Activated naive CD4-positive, alpha-beta T cell treated with anti-CD3 and anti-CD28 coated beads for 36 hours (primary cell): ENCODE measurements at places on chromosomes 2 and 18.

GRCh38 chr2:64720535-64721319 is 67.0 kb upstream of the SERTAD2 start:
- DNase-seq, result no peak

DNA sequence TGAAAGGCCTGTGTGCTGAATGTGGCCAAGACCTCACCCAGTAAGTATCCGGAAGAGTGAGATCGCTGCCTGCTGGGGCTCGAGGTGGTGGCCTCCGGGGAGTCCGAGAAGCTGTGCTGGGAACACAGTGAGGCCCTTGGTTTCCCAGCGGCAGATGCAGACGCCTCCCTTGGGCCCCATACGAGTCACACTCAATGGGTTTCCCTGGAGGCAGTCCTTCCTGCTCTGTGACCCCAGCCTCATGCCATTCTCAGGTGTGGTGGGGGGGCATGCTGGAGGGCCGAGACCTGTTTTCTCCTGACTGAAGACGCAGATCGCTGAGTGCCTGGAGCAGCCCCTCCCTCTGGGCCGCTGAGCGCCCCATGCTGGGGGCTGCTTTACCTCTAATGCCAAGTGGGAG is 15.7 kb downstream of the CTDP1 start:
- no peak for DNase-seq

- peak; percentile 50 for DNase-seq
Observed at GRCh38 chr2:134287323-134287722, 33.5 kb downstream of the MGAT5 start.

GRCh38 chr2:241312082-241312481 is 3.4 kb downstream of the HDLBP start:
- DNase-seq, result no peak

DNA sequence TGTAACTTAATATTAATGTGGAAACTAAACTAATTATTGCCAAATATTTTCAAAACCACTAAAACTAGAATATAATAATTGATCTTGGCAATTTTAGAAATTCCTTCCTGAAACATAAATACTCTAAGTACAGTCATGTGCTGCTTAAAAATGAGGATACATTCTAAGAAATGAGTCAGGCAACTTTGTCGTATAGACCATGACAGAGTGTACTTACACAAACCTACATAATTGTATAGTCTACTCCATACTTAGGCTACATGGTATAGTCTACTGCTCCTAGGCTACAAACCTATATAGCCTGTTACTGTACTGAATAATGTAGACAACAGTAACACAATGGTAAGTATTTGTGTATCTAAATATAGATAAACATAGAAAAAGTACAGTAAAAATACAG is 27.6 kb downstream of the FEZ2 start:
- no peak for DNase-seq

- DNase-seq, result no peak
Observed at GRCh38 chr2:137444970-137445369, 519.3 kb upstream of the HNMT start.

DNA sequence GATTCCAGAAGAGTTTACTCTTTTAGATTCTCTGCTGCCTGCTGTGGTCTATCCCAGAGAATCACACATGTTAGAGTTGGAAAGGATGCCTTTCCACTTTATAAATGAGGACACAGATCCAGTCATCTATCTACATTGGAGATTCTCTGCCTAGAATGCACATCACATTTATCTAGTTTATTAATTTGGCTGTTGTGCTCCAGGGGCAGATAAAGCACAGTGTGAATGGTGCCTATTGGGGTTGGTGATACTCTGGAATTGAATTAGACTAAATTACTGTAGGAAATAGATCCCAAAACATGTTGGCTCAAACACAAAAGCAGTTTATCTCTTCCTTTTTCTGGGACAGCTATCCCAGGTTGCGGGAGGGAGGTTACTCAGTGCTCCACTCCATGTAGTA is 14.9 kb downstream of the SIX2 start:
- no peak for DNase-seq

GRCh38 chr2:64727843-64728463 is 74.2 kb upstream of the SERTAD2 start:
- no peak for DNase-seq

GRCh38 chr2:216463148-216463547 is 35.5 kb upstream of the RPL37A start:
- DNase-seq, result no peak

GRCh38 chr2:24945907-24946306 is 25.8 kb downstream of the DNAJC27 start:
- DNase-seq, result no peak

GRCh38 chr2:198063242-198063641 is 258.8 kb downstream of the PLCL1 start:
- no peak for DNase-seq

- no peak for DNase-seq
Observed at GRCh38 chr2:45131587-45131986, 122.3 kb upstream of the SIX2 start.

DNA sequence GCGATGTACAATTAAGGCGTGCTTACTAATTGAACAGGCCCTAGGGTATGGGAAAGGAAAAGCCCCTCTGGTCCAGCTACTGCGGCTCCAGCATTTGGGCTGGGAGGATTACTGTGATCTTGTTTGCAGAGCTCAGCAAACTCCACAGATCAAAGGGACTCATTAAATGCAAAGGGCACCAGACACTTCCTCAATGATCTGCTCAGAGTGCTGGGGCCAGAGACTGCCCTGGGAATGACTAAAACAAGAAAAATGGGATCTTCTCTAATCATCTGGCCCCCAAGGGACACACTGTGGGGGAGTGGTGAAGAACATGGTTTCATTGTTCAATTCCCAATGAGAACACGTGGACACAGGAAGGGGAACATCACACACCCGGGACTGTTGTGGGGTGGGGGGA is 85.0 kb downstream of the MARCHF4 start:
- no peak for DNase-seq

- DNase-seq, result no peak
Observed at GRCh38 chr18:36717422-36718110, 111.2 kb downstream of the TPGS2 start.

GRCh38 chr2:33073018-33073417 is 126.3 kb downstream of the LTBP1 start:
- no peak for DNase-seq

GRCh38 chr2:187655001-187655400 is 100.8 kb upstream of the TFPI start:
- DNase-seq, result no peak

GRCh38 chr2:202140522-202141252 is 67.6 kb downstream of the KIAA2012 start:
- no peak for DNase-seq

- no peak for DNase-seq
Observed at GRCh38 chr18:58100154-58100553, 56.1 kb downstream of the NEDD4L start.

DNA sequence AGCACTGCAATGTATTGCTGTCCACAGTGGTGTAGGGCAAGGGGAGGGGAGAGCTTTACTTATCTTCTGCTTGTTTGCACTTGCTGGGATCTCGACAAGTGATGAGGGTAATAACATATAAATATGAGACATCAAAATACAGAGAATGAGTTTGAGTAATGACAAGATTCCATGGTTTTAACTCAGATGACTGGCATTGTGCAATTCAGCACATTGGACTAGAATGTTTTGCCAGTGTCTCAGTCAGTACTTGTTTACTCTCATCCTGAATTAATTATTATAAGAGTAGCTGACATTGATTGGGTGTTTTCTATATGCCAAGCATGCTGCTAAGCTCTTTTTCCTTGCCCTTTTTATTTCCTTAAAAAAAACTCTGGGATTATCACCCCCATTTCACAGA is 306.7 kb upstream of the MMADHC start:
- DNase-seq, result no peak

DNA sequence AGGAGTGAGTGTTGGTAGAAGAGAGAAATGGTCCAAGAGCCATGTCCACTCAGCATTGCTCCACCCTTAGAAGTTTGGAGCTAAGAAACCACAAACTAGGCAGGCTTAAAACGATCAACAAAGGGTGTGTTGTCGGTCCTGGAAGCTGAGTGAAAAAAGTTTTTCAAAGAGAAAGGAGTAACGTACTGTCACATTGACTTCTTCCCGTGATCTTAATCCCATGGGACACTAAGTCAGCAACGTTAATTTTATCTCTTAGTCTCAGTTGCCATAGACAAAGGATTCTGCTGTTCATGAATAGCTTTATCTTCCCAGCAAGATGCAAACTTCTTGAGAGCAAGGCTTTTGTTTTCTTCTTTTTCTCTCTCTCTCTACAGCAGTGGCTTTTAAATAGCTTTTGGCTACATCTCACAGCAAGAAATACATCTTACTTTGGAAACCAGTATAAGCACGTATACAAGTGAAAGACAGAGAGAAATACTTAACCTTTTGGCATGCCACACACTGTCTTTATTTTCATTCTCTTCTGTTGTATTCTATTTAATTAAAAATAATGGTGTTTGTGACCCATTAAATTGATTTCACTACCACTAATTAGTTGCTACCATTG is 377.4 kb downstream of the TGIF1 start:
- DNase-seq, result no peak

DNA sequence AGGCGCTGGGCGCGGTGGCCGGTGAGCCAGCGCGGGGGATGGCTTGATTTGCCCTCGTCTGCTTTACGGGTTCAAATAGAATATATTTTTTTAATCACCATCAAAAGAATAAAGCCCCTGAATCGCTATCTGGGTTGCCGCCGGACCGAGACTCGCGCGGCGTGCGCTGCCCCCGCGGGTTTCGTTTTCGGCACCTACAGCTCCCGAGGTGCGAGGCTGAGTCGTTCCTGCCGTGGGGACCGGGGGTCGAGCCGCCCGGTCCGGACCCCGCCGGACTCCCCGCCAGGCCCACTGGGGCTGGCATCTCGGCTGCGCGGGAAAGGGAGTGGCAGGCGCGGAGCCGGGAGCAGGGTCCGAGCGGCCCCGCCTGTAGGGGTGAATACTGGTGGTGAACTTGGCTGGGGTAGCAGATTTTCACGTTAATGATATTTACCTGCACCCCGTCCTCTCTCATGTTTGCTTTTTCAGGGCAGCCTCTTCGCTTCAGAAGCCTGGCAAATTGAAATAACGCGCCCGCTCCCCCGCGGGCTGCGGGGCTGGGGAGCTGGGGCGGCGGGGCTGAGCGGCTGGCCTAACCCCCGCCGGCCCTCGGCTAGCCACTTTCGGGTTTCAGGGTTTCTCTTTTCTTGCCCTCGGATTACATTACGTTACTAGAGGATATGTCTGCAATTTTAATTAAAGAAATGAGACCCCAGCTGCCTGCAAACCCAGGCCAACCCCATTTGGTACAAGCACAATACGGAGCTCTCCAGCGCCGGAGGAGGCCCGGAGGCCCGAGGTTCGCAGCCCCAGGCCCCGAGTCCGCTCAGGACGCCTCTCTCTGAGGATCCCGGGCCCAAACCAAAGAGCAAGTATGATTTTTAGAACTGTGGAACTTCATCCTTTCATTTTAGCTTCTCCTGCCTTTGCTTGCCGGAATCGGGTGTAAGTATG is 1.7 kb upstream of the CELF4 start:
- DNase-seq, result no peak

DNA sequence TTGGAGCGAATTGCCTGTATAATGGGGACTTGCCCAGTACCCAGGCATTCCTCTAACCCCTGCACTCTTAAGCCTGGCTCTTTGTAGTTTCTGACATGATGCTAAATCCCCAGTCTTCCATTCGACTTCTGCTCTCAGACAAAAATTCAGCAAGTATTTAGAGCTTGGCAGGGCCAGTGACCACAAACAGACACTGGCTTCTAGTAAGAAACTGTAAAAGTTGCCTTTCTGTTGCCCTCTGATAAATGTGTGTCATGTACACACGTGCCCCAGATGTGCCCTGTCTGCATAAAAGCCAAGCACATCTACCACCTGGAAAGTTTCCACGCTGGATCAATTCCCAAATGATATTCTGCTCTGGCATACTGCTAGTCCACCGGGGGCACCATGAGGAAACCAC is 18.0 kb downstream of the PAX3 start:
- no peak for DNase-seq

DNA sequence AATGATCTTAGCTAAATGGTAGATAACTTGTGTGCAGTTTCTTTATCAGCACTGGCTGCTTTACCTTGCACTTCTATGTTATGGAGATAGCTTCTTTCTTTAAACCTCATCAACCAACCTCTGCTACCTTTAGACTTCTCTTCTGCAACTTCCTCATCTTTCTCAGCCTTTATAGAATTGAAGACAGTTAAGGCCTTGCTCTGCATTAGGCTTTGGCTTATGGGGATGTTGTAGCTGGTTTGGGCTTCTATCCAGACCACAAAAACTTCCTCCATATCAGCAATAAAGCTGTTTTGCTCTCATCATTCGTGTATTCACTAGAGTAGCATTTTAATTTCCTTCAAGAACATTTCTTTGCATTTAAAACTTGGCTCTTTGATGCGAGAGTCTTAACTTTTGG is 123.7 kb downstream of the PIK3C3 start:
- no peak for DNase-seq

DNA sequence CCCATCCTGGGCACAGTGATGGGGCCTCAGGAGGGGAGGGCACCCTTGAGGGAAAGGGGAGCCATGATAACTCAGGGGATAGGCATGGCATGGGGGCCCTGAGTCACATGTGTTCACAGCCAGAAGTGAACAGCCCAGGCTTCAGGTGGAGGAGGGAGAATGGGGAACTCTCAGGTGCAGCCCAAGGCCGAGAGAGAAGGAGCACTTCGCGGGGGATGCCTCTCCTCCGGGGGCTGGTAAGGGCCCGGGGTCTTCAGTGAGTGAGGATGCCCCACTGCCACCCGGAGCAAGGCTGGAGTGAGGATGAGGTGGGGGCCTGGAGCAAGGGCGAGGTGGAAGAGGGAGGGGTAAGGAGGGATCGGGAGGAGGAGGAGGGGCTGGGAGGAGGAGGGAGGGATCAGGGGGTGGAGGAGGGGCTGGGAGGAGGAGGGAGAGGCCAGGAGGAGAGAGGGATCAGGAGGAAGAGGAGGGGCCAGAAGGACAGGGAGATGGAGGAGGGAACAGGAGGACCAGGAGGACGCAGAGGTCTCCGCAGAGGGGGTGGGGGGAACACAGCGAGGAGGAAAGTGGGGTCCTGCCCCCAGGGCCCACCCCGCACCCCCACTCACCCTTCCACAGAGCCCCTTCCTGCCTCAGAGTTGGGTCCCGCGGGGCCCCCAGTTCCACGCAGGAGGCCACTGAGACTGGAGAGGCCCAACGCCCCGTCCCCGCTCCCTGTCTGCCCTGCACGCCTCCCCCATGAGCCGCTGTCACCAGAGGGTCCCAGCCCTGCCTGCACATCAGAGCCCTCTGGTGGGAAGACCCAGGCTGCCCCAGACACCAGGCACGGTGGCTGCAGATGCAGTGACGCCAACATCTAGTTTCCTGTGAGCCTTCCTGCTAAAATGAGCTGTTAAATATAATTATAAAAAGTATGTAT is 42.8 kb downstream of the RAMP1 start:
- DNase-seq, result peak; percentile 46

- no peak for DNase-seq
Observed at GRCh38 chr18:22711192-22711685, 221.9 kb upstream of the RBBP8 start.

DNA sequence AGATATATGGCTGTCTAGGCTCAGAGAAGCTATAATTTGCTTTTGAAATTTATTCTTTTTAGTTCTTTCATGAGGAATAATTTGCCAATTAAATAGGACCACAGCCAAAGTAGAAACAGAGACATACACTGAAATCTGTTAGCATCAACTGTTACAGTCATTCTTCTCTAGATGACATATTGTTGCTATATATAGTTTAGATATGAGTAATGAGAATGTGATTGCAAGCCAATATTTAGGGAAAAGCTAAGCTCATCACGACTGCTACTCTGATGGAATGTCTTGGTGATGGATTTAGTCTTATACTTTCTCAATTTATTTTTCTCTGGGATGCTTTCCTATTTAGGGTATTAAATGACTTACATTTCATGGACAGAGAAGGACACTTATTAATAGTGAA is 259.1 kb downstream of the LNPK start:
- DNase-seq, result no peak

GRCh38 chr2:39153312-39153711 is 32.5 kb upstream of the SOS1 start:
- no peak for DNase-seq
